Inflammatory macrophage treated with lipopolysaccharide for 4 hours (primary cell): ENCODE measurements at places on chromosomes 7 and 10.

GRCh38 chr10:30366829-30367228, 17.8 kb upstream of the MTPAP start:
- no peak for DNase-seq

DNA sequence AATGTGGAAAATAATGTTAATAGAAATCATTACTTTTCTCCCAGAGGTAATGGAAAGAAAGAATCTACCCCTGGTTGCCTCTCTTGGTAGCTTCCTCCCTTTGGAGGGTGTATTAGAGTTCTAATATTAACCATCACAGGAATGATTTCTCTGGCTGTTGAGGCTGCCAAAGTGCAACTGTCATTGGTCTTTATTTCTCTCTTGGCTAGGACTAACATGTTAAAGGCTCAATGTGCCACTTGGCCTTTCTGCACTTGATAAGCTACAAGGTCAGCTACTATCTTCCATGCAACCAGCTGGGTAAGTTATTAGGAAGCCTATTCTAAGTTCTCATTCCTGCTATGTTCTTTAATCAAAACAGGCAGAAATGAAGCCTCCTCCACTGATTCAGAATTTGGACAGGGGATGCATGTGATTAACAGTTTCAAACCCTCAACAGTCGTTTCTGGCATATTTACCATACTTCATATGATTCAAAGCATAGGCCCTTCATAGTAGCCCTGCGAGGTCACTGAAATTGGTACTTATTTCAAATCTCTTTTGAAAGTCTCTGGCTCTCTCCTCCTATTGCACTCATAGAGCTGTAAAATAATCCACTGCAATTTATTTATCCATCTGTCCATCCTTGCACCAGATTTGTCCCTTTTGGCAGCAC, 645.0 kb downstream of the SORCS1 start:
- DNase-seq = no peak

DNA sequence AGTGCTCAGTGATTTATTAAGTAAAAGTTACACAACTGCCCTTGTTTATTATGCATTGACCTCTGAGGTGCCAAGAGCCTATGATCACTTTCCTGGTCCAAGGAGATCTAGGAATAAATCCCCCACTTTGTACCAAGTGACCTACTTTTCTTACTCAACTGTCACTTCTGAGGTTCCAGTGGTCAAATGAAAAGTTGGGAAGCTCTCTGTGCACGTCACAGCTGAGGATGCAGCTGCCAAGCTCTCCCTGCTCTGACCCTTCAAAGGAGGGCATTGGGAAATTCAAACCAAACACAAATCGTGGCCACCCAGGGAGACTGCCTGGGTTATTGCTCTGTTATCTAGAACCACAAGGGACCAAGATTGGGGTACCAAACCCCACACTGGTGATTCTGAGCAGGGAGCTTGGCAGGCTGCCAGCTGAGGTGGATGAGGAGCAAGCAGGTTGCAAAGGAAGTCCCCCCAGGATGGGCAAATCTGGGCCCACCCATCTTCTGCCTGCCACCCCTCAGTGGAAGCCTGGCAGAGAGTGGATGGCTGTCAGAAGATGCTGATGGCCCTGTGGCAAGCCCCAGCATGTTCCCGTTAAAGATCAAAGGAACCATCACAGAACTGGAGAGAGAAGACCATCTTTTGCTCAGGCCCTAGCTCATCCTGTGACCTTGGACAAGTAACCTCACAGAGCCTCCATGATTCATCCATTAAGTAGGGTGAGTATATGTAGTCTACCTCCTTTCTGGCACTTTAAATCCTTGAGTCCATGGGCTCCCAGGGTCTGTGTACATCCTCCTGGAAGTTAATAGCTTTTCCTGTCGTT, 106.8 kb downstream of the PPP1R3C start:
- no peak for DNase-seq

GRCh38 chr10:10482613-10483012, 535.1 kb upstream of the CELF2 start:
- no peak for DNase-seq

GRCh38 chr7:129925416-129926002, 27.3 kb downstream of the UBE2H start:
- DNase-seq = no peak

- peak; percentile 98 for DNase-seq
Measured at GRCh38 chr10:69179743-69180524, at the start of gene SUPV3L1. SUPV3L1 (plus strand) TSS chr10:69180234; CDS start chr10:69180292, 58 bp downstream.
